ENCODE measurements at places on chromosomes 12 and 14.

DNA sequence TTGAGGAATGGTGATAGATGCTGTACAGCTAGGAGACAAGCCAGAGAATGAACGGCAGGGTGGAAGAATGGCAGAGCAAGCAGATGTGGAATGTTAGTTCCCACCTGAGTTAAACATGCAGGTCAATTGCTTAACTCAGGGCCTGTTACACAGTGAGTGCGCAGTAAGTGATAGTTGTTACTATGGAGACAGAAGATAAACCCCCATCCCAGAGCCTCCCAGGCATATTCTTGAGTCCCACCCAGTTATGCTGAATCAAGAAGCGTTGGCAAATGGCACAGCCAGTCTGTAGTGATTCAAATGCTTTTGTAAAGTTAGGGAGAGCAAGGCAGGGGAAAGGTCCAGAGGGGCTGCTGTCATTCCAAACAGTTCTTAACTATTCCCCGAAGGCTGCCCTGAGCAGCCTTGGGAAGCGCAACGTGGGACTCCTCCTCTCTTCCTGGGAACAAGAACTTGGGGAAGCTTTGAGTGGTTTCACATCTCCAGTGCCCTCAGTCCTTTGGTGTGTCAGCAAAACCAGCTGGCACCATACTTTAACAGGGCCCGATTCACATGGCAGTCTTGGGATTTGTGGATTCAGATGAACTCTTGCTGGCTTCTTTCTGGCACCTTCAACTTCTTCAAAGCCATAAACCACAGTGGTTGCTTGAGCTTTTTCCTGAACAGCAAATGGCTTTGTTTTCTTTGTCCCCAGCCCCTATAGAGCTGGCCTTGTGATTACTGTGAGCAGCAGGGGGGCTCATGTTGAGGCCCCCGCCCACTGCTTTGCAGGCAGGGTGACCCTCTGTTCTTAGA is 66.4 kb downstream of the PPM1A start:
- DNase-seq: no peak

DNA sequence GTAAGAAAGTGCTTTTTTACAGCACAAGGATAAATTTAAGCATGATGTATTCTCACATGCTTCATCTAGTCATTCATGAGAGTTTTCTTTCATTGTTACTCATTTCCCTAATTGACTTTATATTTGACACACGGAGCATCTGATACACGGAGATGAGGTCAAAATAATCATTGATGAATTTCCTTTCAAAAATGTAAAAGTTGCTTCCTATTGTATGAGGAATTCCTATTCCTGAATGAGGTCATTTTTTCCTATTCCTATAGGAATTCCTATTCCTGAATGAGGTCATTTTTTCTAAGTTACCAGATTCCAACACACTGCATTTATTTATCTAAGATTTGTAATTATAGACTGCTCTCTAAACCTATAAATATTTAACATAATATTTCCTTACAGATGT is 316.7 kb upstream of the KITLG start:
- no peak for DNase-seq

DNA sequence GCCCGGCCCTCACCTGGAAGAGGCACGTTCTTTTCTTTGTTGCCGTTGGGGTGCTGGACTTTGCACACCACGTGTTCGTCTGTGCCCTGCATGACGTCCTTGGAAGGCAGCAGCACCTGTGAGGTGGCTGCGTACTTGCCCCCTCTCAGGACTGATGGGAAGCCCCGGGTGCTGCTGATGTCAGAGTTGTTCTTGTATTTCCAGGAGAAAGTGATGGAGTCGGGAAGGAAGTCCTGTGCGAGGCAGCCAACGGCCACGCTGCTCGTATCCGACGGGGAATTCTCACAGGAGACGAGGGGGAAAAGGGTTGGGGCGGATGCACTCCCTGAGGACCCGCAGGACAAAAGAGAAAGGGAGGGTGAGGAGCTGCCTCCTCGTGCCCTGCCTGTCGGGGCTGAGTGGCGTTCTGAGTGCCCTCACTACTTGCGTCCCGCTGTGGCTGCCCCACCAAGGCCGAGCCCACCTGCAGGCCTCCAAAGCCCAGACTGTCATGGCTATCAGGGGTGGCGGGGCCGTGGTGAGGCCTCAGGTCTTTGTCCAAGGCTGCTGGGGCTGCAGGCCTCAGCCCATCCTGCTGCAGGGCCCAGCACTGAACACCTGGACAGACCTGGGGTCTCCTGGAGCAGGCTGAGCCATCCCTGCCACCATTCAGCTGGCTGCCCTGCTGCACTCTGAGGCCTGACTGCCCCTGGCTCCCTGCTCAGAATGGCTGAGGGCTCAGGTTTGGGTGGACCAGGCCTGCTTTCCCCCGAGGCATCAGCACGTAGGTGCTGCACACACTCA is 329.7 kb downstream of the TMEM121 start:
- peak; percentile 16 for DNase-seq

GRCh38 chr14:105500036-105500725 is 9.1 kb downstream of the TEDC1 start:
- no peak for DNase-seq

GRCh38 chr14:52310541-52310940 is 3.6 kb upstream of the PTGER2 start:
- no peak for DNase-seq

All from D341Med (cell line).